ENCODE measurements at places on chromosomes 2 and 18.

- no peak for DNase-seq
These were observed at the start of gene SGPP2 for GRCh38 chr2:222424276-222424728. Gene SGPP2, plus strand, starts transcription at chr2:222424543. Its CDS starts 60 bp downstream, at chr2:222424603.

DNA sequence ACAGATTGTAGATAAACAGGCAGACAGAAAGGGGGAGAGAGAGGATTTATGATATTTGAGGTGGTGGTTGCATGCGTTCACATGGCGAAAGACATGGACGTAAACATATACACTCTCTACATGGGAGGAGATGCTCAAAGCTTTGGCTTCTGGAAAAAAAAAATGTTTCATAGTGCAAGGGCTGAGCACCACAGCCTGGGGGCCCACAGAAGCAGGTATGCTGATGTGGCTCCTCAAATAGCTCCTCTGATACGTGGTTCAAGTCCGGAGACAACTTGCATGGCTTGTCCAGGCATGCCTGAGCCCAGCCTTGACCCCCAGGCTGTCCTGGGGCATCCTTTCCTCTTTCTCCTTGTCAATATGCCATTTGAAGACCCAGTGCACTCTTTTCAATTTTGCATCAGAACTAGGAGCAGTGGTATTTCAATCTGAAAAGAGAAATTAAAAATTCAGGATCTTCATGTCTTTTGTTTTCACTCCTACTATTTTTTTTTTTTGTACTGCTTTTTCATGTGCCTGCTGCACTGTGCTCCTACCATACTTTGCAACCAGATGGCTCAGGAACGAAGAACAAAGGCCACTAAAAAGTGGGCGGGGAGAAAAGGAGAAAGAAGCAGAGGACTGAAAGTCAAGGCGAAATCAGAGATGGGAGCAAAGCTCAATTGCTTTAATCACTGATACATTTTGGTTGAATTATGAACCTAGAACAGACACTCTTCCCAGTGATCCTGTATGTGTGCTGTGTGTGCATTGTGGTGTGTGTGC is 495.7 kb upstream of the TCF4 start:
- DNase-seq, result peak; percentile 30

GRCh38 chr2:151824886-151825285 is 3.3 kb downstream of the ARL5A start:
- DNase-seq, result no peak

GRCh38 chr2:179565807-179566206 is 295.6 kb downstream of the ZNF385B start:
- no peak for DNase-seq

DNA sequence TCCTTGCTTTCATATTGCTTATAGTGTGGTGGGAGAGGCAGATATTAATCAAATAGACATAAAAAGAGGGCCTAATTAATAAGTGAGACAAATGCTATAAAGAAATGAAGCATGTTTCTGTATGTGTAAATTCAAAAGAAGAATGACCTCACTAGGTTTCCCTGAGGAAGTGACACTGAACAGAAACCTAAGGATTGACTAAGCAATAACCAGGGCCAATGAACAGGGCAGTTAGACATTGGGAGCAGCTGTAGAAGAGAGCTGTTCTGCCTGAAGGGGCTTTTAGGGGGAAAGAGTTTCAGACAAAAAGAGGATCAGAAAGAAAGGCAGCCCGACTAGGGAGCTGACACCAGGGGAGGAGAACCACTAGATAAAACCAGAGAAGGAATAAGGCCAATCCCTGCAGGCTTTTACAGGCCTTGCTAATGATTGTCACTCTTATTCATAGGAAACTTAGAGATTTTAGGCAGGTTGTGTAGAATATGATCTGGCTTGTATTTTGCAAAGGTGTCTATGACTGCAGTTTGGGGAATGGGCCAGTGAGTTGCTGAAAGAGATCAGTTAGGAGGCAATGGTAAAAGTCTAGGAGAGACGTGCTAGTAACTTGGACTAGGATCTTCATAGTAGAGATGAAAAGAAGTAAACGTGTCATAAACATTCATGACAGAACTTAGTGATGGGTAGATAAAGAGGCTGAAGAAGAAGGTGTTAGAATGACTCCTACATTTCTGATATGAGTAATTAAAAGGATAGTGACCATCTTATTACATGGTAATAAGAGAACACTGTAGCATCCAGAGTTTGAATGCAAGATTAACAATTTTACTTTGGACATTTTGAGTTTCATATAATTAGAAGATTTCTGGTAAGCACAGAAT is 26.8 kb upstream of the NABP1 start:
- no peak for DNase-seq

- DNase-seq, result no peak
These were observed 57.7 kb downstream of the METTL4 start for GRCh38 chr18:2513616-2514015.

DNA sequence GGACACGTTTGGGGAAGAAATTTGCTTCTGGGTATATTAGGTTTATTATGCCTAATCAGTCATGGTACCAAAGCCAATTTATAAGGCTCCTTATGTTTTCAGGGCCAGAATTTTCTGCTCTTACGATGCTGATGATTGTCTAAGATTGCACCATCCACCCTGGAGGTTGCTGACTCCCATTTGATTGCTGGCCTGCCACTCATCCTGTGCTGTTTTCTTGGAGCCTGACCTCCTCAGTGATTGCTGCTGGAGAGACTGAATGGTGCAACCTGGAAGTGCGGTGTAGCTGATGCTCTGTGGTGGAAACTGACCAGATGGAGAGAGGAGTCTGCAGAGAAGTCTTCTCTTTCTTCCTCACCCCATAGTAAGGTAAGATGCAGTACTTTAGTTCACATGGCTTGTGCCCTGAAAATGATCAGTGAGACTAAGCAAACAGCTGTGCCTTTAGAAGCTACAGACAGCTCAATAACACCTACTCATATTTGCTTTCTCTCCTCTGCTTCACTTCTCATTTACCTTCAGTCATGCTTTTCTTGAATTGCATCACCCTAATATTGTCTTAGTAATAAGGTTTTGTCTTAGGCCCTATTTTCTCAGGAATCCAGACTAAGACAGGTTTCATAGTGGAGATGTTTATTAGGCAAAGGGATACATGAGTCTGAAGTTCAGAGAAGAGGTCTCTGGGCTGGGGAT is 17.4 kb downstream of the ZNF24 start:
- no peak for DNase-seq

GRCh38 chr2:42367835-42368234 is 6.8 kb upstream of the COX7A2L start:
- DNase-seq, result peak; percentile 54

DNA sequence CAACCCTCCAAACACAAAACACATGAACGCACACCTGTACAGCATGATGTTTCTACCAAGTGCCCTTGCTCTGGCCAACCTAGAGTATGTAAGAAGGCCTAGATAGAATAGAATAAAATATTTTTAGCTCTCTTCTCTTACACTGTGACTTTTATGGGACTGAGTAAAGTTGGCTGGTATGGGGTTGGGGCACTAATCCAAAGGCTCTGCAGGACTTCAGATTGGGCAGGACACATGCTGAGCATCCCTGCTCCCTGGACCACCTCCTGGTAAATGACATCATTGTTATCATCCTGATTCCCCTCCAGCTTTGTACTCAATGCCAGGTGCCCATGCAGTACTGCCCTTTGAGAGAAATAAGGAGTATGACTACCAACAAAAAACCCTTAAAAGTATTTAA is 322.2 kb downstream of the SLC8A1 start:
- DNase-seq, result no peak

GRCh38 chr2:226362980-226363379 is 436.6 kb downstream of the IRS1 start:
- DNase-seq, result no peak

DNA sequence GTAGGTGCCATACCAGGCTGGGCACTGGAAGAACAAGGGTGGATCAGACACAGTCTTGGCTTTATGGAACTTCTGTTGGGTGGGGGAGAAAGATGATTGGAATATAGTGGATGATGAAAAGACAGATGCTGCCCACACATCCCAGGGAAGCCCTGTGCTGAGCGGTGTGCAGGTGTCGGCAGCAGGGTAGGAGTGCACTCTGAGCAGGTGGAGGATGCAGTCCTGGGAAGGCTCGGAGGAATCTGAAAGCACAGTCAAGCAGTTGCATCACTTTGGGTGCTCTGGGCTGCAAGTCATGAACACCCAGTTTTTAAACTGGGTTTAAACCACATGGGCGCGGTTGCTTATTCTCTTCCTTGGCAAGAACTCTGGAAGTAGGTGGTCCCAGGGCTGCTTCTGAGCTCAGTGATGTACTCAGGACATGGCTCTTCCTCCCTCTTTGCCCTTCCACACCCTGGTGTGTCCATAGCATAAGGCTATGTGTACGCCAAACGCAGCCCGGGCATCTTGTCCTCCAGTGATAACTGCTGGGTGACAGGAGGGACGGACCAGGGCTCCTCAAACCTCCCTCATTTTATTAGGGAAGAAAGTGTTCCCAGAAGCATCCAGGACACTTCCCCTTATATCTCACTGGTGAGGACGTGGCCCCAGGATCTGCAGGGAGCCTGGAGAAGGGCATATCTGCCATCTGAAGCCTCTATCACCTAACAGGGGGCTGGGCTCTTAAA is 84.0 kb downstream of the SH3RF3 start:
- DNase-seq, result no peak

DNA sequence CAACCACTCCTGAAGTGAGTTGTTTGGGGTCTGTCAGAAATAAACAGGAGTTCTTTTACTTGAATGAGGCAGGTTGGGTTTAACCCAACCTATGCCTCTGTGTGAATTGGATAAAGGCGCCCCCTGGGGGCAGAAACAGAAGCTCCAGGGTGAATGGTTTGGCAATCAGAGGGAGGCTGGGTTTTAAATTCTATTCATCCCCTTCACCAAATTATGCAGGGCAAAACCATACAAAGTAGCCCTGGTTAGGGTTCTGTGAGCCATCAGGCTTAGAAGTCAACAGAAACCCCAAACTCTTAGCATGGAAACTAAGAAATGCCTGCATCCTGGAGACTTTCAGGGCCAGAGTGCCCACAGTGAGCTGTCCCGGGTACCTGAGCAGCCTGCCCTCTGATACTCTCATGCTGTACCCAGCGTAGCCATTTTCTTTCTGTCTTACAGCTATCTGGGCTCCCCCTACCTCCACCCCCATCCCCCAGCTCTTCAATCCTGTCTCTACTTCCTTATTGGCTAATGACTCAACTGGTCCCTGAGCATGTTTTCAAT is 241.5 kb downstream of the ICOS start:
- no peak for DNase-seq

- no peak for DNase-seq
These were observed 44.9 kb upstream of the YWHAQ start for GRCh38 chr2:9675415-9676351.

- DNase-seq, result no peak
These were observed 42.4 kb downstream of the KLF7 start for GRCh38 chr2:207123335-207123744.

DNA sequence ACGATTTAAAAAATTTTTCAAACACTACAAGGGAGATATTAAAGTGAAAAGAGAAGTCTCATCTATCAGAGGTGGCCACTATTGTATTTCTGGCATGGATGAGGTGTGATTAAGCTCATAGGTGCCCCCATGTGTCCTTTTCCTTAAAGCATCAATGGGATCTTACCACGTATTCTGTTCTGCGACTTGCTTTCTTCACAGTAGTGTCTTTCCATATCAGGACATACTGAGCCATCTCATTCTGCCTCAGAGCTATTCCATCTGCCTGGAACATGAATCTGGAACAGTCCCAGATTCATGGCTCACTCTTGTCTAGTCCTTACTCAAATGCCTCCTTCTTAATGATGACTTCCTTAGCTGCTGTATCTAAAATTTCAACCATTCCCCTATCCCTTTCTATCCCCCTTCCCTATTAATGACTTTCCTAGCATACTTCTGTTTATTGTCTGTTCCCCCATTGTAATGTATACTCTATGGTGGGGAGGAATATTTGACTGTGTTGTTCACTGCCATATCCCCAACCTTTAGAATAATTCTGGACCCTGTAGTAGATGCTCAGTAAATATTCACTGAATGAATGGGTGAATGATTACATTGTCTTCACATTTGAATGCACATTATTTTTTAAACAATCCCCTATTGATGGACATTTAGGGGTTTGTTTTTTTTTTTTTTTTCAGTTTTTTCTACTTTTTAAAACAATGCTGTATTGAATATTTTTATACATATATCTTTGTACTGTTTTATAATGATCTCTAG is 11.1 kb downstream of the STAMBP start:
- no peak for DNase-seq

DNA sequence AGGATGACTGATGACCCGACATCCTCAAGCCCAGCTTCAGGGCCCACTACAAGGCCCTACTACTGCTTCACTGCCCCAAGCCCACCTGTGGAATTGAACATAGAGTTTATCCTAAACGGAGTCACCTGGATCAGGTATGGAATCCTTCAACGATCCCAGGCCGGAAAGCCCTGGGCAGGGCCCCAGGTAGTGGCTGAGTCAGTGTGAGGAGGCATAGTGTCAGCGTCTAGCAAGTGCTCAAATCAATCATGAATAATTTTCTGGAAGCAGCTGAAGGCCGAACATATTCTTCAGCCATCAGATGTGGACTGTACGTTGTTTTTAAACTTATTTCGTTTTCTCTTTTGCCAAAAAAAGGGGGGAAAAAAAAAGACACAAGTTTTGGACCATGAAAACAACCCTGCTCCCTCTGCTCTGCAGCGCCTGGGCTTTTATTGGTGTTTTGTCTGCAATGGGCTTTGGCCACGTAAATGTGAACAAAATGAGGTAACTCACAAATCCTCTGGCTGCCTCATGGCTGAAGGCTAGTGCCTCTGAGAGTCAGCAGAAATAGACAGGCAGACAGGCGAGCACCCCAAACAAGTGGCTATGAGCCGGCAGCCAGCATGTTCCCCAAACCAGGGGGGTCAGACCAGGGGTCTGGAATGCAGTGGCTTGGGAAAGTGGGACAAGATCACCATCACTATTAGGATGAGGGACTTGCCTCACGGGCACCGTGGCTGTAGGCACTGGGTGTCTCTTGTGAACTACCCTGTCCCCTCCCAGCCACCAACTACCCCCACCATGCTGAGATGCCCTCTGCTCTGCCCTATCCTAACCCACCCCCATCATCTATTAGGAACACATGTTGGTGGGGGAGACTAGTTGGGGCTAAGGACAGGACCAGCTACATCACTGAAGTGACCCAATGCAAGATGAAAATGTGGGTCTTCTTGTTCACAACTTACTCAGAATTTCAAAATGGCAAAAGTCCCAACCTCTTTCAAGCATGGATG is 51.4 kb downstream of the TTC32 start:
- no peak for DNase-seq

GRCh38 chr18:23743733-23744333 is 54.6 kb downstream of the LAMA3 start:
- DNase-seq, result no peak

- no peak for DNase-seq
These were observed 1.6 kb downstream of the LGALSL start for GRCh38 chr2:64455545-64455944.

DNA sequence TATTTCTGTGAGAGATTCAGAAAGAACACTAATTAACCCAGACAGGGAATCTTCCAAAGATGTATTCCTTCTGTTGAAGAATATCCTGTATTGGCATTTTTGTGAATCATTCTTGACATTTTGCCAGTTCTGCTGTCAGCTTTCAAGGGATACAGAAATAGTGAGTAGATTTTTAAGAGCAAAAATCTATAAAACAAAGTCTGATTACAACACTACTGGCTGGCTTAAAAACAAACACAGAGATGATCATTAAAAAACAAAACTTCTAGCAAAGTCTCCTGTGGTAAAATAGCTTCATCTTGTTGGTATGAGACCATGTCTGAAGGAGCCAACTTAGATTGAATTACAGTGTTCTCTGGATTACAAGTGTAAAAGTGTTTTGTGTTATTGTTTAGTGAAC is 866.3 kb upstream of the KLHL29 start:
- DNase-seq, result no peak

GRCh38 chr18:58288921-58289797 is 245.1 kb downstream of the NEDD4L start:
- no peak for DNase-seq

All from right kidney (tissue), 9 donors.